ENCODE measurements at places on chromosomes 4 and X. TPM values are rescaled to one million over a fixed set of nuclear protein-coding genes. Genes with fewer than 3 reads are reported as not detected.

- DNase-seq, result peak; percentile 53
These were observed 10.7 kb upstream of the HCCS start for GRCh38 chrX:11100281-11101035.

DNA sequence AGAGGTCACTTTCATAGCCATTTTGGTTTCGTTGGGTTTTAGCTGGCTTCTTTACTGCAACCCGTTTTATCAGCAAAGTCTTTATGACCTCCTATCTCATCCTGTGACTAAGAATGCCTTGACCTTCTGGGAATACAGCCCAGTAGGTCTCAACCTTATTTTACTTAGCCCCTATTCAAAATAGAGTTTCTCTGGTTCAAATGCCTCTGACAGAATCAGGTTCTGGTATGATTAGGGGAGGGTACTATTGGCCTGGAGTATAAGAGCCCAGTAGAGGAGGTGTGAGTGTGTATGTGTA is 95.4 kb upstream of the RAB40AL start:
- no peak for DNase-seq

- DNase-seq, result no peak
These were observed 8.5 kb downstream of the CPZ start for GRCh38 chr4:8601086-8601485.

GRCh38 chr4:149344436-149344835 is 471.2 kb downstream of the IQCM start:
- DNase-seq, result peak; percentile 2

CLTRN gene
- total RNA-seq, result not detected

USP51 gene
- 0.39 TPM for total RNA-seq

- no peak for DNase-seq
These were observed 480.1 kb downstream of the SPRY1 start for GRCh38 chr4:123876671-123877101.

FDCSP gene
- total RNA-seq, result not detected

DNA sequence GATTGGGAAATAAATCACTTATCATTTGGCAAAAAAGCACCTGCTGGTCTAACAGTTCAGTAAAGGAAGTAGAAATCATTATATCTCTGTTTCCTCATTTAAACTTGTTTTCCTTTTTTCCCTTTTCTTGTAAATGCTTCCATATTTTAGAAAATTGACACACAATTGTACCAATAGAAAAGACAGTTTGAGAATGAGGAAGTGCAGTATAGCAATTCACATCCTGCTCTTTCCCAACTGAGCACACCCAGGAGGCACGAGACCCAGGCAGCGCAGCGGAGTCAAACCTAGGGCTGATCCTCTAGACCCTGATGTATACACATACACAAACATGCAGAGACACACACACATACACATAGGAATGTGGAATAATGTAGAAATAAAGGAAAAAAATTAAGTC is 74.8 kb upstream of the PACRGL start:
- no peak for DNase-seq

- no peak for DNase-seq
These were observed 288.0 kb upstream of the PPP1R2C start for GRCh38 chrX:43065978-43066377.

GAGE13 gene
- not detected for total RNA-seq

DNA sequence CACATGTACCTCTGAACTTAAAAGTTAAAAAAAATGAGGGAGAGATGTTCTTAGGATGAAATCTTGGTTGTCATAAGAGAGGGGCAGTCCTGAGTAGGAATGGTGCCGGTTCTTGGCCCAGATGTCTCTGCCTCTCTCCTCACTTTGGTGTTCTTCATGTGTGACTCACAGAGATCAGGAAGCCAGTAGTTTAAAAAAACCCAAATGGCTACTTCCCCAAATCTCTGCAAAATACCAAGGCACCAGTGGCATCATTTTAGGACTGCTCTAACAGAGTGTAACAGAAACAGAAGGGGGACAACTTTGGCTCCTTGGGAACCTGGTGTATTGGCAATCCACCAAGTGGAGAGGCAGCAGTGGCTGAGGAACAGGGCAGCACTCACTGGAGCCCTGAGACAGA is 116.8 kb downstream of the SCD5 start:
- DNase-seq, result no peak

- DNase-seq, result no peak
These were observed 23.0 kb downstream of the HMX1 start for GRCh38 chr4:8848507-8849265.

POU3F4 gene
- not detected for total RNA-seq

HGFAC gene
- total RNA-seq, result under 0.01 TPM

KCTD8 gene
- total RNA-seq, result 0.13 TPM

- no peak for DNase-seq
These were observed 242.5 kb downstream of the CFAP299 start for GRCh38 chr4:80578001-80578400.

BGN gene
- total RNA-seq, result 70.9 TPM

VCX3A gene
- not detected for total RNA-seq

DNA sequence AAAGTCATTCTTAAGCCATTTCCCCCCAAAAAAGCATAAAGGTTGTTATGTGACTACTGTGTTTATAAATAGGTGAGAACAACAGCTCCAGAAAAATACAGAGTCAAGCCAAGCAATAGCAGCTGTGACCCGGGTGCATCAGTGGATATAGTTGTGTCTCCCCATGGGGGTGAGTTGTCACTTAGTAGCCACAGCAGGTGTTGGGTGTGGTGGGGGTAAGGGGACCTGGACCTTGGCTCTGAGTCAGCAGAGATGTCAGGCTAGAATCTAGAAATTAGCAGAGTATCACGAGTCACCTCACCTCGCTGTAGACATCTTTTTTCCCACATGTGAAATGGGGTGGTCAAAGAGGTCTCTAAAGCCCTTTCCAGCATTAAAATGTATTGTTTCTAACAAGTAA is 42.4 kb downstream of the MOSPD2 start:
- DNase-seq, result no peak
